ENCODE measurements at places on chromosomes 3 and 15. TPM values are rescaled to one million over a fixed set of nuclear protein-coding genes. Genes with fewer than 3 reads are reported as not detected.

DNA sequence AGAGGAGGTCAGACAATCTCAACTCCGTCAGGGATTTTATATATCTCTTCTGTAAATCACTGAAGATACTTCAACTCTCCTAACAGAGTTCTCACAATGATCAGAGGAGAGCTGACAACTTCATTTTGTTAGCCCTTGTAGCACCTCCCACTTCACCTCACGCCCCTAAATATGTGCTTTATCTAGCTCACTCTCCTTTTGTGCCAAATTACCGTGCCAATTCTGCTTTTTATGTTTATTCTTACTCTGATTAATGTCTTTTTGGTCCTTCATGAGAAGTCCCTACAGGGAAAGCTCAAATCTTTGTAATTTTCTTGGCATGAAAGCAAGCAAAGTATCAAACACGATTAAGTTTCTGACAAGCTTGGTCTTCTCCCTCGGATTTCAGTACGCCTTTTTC is 636.1 kb upstream of the NAALADL2 start:
- no peak for ATAC-seq

DNA sequence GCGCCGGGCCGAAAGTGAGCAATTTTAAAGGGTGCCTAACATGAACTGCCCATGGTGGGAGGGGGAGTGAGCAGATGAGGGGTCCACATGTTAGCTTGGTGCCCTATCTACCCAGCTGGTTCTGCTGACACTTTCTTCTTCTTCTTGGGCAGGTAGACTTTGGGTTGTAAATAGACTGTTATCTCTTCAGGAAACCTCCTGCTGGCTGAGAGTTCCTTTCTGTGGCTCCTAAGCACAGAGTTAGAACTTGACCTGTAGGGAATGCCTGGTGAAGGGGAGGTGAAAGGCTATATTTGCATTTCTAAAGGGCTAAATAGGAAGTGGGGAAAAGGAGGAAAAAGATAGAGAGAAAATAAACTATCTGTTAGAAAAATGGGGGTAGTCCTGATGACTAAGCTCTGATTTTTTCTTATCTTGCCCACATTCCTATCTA is 521.4 kb upstream of the TGFBR2 start:
- ATAC-seq, result no peak

CCR9 gene
- total RNA-seq, result not detected

SYNM gene
- total RNA-seq, result 6.0 TPM

TMEM207 gene
- not detected for total RNA-seq

Measured in esophagus mucosa (tissue), 1 donor.